Activated B cell treated with CpG ODN at 0.5 μM for 24 hours (primary cell): ENCODE measurements at places on chromosomes 3 and 15. TPM values are rescaled to one million over a fixed set of nuclear protein-coding genes. Genes with fewer than 3 reads are reported as not detected.

DNA sequence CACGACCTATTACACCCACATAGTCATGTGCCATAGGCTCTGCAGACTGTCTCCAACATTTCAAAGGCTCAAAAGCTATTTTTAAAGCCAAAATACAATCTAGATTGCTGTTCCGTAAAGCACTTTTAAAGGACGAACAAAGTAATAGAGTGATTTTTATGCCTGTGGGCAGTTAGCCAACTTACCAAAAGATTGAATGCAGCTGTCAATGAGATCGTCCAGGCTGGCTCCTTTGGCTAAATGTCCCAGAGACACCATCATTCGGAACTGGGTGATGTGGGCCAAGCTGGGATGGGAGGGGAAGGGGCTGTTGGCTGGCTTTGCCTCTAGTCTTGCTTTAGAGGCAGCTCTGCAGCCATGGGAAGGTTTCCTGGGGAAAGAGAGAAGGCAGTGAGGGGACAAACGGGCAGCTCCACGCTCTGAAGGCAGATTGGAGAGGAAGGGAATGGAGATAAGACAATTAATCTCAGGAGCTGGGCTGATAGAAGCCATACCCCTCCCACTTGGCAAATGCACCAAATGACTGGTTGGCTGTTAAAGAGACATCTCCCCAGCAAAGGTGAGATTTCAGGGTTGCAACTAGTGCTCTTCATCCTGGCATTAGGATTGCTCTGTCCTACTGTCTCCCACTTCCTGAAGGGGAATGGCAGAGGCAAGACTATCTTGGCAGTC lies 4.8 kb downstream of the RASGRP1 start:
- no peak for DNase-seq

DNA sequence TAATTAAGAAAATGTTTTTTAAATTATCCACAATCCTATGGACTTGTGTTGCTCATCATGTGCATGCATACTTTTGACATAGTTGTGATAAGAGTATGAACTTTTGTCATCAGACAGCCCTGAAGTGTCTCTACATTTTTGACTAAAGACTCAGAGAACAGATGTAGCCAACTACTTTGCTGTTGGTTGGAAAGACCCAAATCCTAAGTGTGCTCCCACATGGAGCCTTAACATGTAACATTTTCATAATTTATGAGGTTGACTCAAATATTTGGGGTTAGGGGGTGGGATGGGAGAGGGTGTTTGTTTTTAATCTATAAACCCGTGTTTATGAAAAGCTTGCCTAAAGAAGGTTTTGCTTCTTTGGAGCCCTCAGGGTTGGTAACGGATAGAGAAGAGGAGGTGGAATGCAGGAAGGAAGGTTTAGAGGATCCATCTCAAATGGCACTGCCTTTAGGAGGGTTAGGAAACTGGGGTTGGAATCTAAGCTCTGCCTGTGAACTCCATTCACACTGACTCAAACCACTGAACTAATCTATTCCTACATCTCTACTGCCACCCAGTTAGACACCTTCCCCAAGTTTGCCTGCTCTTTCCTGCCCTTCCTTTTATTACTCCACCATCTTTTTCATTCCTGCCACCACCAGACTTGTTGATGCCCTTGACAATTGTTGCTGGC lies 3.7 kb downstream of the BOC start:
- DNase-seq: no peak

- no peak for DNase-seq
These were observed 1.1 kb downstream of the LTK start for GRCh38 chr15:41512512-41512939.

DNA sequence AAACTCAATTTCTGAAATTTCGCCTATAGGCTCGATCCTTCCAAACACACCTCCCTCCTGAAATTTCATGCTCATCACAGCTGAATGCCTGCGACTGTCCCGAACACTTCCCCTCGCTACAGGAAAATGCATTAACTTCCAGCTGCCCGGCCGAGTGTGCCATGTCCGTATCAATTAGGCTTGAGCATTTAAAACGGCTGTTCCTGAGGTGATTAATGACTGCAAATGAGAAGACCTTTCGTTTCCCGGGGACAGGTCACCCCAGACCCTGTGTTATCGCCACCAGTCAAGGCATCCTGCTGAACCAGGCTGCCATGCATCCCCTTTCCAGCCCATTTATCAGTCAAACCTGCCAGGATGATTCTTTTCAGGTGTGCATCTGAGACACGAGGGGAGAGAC lies 63.3 kb downstream of the THBS1 start:
- no peak for DNase-seq

DNA sequence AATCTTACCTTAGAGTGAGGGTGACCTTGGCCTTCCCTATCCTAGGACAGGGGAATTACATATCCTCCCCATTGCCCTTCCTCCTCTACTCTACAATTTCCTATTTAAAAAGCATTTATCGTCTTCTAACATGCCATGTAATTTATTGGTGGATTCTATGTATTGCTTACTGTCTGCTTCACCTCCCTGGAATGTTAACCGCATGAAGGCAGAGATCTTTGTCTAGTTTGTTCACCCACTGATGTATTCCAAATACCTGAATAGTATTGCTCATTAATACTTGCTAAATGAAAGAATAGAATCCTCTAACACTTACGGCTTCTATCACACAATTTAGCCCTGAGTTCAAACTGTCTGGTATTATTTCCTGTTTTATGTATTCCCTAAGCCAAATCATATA lies 68.6 kb downstream of the PPARG start:
- DNase-seq: no peak

ANKUB1 gene
- total RNA-seq: not detected in 2 replicates

KIF15 gene
- 2.4 and 3.1 TPM in 2 replicates for total RNA-seq

MAN2A2 gene
- total RNA-seq: 115 and 133 TPM in 2 replicates

WDR5B gene
- total RNA-seq: 8.0 and 8.1 TPM in 2 replicates

FBLN2 gene
- total RNA-seq: 1.3 and 1.6 TPM in 2 replicates

ARHGEF3 gene
- 22.1 and 27.0 TPM in 2 replicates for total RNA-seq

TPRG1 gene
- total RNA-seq: 0.18 TPM in 1 of 2 replicates, not detected in the other
